Cardiac ventricle fibroblast (primary cell): ENCODE measurements at places on chromosomes 7 and 10. TPM values are rescaled to one million over a fixed set of nuclear protein-coding genes. Genes with fewer than 3 reads are reported as not detected.

Gene SPAM1
- not detected in 2 replicates for total RNA-seq

Gene PDGFA
- 3.8 and 4.0 TPM in 2 replicates for total RNA-seq

Gene HDAC9
- total RNA-seq = 0.49 and 1.1 TPM in 2 replicates

Gene EFCAB10
- not detected in 2 replicates for total RNA-seq

Gene PLAC9
- total RNA-seq = 116 and 174 TPM in 2 replicates

Gene ERVW-1
- total RNA-seq = not detected in 2 replicates

Gene ALOX5
- not detected in 2 replicates for total RNA-seq

Gene BLNK
- not detected in 2 replicates for total RNA-seq

Gene IQUB
- total RNA-seq = 0.10 and 0.12 TPM in 2 replicates

Gene CHAT
- total RNA-seq = not detected in 2 replicates

Gene ZNF804B
- not detected in 2 replicates for total RNA-seq

Gene OR6B1
- not detected in 2 replicates for total RNA-seq

Gene PILRA
- 1.2 TPM in 1 of 2 replicates, not detected in the other for total RNA-seq

Gene AOAH
- not detected in 2 replicates for total RNA-seq

Gene AP1S1
- total RNA-seq = 70.8 and 76.5 TPM in 2 replicates

Gene PPP1R3A
- not detected in 2 replicates for total RNA-seq

Gene SLF2
- total RNA-seq = 14.1 and 14.5 TPM in 2 replicates

Gene ZNF680
- total RNA-seq = 12.5 and 17.3 TPM in 2 replicates

Gene RAB19
- total RNA-seq = not detected in 2 replicates

Gene GIMAP1
- total RNA-seq = 0.12 and 0.20 TPM in 2 replicates

Gene GRM8
- not detected in 2 replicates for total RNA-seq

Gene C10orf71
- total RNA-seq = not detected in 2 replicates

Gene GPR85
- total RNA-seq = 0.39 and 0.50 TPM in 2 replicates

Gene BET1
- 39.8 and 41.4 TPM in 2 replicates for total RNA-seq

Gene PNPLA8
- 18.0 and 18.5 TPM in 2 replicates for total RNA-seq

Gene AASS
- total RNA-seq = 11.7 and 15.3 TPM in 2 replicates

Gene YAE1
- total RNA-seq = 12.5 and 19.9 TPM in 2 replicates

Gene AKR1C3
- 317 and 328 TPM in 2 replicates for total RNA-seq

Gene SERPINE1
- total RNA-seq = 408 and 426 TPM in 2 replicates

Gene GPNMB
- 196 and 209 TPM in 2 replicates for total RNA-seq

Gene FAM25C
- total RNA-seq = not detected in 2 replicates
